ENCODE measurements at places on chromosomes 5 and 9.

DNA sequence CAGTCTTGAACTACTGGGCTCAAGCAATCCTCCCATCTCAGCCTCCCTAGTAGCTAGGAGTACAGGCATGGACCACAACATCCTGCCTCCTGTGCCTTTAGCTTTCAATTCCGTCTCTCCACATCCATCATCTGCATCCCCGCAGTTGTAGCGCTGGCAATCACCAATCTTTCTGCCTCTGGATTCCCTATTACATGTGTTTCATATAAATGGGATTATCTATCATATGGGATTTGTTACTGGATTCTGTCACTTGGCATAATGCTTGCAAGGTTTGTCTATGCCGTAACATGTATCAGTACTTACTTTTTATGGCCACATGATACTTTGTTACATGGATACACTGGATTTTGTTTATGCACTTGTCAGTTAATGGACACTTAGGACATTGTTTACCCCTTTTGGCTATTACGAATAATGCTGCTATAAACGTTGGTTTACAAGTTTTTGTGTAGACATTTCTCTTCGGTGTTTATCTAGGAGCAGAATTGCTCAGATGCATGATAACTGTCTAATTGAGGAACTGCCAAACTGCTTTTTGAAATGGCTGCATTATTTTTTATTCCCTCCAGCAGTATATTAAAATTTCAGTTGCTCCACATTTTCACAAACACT is 1223.9 kb downstream of the FOXD4L5 start:
- DNase-seq, result no peak

DNA sequence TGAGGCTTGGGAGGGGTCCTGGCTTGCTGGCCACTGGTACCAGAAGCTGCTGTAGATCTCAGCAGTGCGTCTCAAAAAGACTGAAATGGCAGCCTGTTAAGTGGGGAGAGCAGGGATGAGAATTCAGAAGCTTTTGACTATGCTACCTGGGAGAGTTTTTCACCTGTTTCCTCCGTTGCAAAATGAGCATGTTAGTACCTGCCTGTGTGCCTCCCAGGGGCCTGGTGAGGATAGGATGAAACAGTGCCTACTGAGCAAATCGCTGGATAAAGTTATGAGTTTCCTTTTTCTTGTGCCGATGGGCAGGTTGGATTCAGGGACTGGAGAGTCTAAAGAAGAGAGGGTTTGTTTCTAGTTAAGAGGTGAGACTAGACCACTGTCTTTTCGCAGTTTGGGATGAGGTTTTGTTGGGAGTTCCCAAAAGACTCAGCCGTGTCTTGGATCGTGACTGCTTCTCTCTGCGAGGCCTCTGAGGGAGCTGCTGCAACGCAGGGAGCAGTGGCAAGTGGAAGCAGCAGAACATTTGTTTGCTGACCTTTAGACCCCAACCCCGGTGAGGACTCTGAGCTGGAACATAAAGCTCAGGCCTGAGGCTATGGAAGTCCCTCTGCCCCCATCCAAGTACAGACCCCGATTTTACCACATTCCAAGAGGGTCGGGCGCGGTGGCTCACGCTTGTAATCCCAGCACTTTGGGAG is 1.4 kb downstream of the RALGPS1 start:
- no peak for DNase-seq

DNA sequence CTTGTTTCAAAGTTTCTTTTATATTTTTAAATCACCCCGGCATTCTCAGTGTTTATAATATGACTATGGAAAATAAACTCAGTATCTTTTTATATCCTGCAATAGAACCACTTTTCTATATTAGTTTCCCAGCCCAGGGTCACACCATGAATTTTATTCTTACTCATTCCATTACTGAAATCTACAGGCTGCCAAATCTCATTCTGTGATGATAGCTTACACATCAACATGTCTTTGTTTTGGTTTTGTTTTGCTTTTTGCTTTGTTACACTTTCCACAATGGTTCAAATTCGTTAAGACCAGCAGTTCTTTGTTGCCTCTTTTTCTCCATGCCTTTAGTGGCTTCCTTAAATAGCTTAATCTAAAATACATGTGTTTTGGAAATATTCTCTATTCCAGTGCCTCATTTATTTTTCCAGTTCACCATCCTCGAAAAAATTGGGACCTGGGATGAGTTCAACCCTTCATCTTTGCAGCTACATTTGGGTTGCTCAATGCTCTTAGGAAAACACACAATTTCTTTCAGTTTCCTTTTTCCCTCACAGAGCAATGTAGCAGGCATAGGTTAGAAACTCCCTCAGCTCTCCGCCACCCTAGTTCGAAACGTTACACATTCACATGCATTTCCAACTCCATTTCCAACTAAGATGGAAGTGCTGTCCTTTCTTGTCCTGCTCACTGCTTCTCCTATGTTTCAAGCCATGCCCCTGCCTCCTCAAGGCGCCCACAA is 1146.3 kb downstream of the MAT2B start:
- DNase-seq, result no peak

DNA sequence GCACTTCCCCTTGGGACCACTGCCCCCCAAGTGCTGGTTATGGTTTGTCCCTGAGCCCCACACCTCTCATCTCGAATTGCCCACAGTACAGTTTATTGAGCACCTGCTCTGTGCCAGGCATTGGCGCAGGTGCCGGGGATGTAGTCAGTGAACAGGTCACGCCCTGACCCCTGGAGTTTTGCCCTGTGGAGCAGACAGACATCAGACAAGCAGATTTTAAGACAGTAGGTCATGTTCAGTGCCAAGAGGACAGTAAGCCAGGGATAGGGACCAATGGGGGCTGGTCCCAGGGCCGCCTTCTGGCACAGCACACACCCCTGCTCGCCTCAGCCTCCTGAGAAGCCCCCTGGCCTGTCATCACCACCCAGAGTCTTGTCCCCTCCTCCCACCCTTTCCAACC is 21.9 kb downstream of the ROPN1L start:
- DNase-seq, result no peak

DNA sequence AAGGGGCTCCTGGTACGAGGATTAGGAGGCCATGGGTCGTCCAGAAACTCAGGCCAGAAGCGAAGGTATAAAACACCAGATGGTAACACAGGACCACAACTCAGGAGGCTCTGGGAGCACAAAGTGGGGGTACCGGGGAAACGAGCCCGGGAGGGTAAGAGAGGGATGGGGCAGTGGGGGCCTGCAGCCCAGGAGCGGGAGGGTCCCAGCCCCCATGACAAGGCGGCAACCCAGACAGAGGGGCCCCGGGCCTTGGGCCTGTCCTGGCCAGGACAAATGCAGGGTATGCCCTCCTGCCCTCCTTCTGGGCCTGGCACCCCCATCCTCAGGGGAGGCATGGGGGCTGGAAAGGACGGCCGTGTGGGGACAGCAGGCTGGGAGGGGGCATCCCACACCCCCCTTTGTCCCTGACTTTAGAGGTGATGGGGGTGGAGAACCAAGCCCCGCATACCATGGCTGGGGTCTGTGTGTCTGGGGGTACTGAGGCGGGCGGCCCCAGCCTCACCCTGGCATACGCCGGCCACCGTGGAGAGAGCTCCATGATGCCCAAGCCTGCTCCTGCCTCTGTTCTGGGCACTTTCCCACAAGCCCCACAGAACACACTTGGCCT is 47.0 kb upstream of the EXOC3 start:
- DNase-seq, result no peak

DNA sequence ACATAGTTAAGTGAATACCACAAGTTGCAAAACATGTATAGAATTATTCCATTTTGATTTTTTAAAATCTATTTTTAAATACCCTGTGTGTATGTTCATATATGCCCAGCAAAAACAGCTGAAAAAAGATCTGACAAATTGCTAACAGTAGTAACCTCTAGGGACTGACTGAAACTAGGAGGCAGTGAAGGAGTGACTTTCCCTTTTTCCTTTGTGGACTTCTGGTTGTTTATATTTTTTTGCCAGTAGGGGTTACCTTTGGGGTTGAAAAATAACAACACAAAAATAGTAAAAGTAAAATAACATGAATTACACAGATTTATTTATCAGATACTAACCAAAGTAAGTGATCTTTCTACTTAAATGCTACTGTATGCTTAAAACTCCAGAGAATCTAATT is 2.9 kb downstream of the MEGF9 start:
- DNase-seq, result no peak

GRCh38 chr9:69743930-69744329 is 15.9 kb downstream of the PTAR1 start:
- no peak for DNase-seq

- DNase-seq, result no peak
These were observed 37.4 kb upstream of the ZNF608 start for GRCh38 chr5:124783794-124784193.

DNA sequence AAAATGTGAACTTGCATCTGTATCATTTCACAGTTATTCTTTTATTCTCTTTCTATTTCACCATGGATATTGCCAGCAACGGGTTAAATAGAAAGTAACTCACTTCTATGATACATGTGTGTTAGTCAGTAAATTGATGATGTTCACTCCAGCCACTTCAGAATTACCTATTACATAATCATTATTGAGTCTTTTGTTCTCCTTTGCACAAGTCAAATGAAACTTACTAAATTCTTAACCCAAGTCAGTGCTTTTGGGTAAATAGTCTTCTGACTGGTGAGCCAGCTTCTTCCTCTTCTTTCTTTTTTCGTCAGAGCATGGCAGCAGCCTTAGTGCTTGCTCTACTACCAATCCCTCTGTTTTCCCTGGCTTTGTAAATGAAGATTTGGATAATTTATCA is 344.3 kb downstream of the RAB3C start:
- no peak for DNase-seq

GRCh38 chr5:89187883-89188465 is 305.0 kb upstream of the MEF2C start:
- DNase-seq, result no peak

DNA sequence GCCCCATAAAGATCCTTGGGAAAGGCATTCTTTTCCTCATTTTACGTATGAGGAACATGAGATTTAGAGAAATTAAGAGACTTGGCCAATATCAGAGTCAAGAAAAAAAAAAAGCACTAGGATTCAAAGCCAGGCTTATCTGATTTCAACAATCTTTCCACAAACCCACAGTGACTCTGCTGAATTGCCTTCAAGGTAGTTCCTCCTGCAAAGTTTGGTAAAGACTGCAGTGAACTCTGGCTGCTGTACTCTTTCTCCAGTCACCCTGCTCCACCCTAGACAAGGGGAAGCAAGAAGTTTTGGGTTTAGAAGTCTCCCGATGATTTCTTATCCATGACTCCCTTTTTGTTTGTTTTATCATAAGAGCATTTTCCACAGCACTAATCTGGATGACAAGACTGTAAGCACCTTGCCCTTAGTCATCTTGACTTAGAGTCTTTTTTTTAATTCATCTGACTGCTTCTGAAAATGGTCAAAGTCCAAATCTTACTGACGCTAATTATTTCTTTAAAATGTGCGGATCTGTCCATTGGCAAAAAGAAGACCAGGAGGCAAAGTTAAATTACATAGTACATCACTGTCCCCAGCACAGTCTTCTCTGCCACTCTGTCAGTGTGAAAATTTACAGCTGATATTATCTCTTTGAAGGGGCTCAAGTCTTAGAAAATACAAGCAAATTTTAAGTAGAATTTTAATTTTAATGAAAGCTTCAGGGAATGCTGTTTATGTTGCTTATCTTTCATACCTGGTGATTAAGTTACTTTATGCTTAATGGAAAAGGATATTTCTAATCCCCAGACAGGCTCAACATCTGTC is 180.1 kb downstream of the TTLL11 start:
- no peak for DNase-seq

GRCh38 chr9:88523056-88523455 is 11.9 kb upstream of the NXNL2 start:
- no peak for DNase-seq

DNA sequence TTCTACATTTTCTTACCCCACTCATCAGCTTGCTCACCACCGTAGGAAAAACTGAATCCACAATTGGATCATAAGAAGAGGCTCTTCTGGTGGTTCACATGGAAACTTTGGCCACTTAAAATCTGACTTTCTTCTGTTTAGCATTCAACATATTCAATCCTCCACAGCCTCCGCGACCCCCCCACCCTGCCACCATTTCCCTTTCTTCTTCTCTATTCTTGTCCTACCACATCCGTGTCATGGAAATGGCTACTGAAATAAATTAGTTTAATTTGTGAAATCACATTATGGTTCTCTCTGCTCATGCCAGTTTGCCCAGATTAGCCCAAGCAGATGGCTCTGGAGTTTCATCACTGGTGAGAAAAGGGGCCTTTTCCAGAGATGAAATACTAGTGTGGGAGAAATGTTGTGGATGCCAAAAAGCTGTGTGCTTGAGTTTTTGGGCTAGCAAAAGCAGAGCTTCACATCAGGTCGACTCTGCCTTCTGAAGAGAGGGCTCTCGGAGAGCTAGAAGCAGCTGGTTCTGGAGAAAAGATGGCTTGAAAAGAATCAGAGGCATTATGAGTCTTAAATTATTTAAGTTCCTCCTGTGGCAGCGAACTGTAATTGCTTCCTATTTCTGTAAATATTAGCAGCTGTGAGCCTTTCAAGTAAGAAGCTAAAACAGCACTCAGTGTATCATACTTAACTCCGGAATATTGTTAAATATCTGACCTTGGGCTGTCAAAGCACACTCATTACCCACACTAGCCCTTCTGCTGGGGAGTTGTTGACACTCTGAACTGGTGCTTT is 107.1 kb downstream of the MAT2B start:
- DNase-seq, result no peak

DNA sequence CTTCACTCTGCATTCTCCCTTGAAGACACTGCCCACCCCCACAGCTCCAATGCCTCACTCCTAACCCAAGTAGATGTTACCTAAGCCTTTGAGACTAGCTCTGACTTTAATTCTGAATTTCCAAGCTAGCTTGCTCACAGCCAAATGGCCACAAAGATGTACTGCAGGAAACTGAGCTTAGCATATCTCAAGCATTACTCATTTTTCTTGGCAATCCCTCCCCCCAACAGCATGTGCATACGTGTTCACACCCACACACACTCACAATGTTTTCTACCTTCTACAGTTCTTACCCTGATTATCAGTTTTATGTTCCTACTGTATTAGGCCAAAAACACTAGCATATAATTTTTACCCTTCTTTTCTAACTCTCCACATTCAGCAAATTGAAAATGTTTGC is 13.7 kb upstream of the GRIA1 start:
- no peak for DNase-seq

DNA sequence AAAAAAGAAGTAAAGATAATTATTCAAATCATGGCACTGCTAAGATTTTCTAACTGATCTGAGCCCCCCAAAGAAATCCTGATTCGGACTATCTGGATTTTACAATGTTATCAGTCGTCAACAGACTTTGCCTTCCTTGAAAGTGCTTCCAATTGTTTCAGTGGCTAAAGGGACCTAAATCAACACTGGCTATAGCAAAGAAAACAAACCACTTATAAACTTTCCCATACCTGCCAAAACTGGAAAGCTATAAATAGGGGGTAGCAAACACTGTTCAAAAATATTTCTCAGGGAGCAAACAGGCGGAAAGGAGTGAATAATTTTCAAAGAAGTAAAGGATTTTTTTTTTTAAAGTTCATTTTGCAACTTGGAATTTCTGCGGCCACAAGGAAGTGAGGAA is 105.6 kb upstream of the LIFR start:
- no peak for DNase-seq

GRCh38 chr5:5941486-5941885 is 436.9 kb downstream of the MED10 start:
- DNase-seq, result no peak
